ENCODE measurements at places on chromosomes 3 and 15.
A peak's percentile ranks its signal among the peaks of the same experiment; 100 is the strongest.

GRCh38 chr3:141331377-141332318 is 36.7 kb upstream of the ZBTB38 start:
- DNase-seq: no peak

DNA sequence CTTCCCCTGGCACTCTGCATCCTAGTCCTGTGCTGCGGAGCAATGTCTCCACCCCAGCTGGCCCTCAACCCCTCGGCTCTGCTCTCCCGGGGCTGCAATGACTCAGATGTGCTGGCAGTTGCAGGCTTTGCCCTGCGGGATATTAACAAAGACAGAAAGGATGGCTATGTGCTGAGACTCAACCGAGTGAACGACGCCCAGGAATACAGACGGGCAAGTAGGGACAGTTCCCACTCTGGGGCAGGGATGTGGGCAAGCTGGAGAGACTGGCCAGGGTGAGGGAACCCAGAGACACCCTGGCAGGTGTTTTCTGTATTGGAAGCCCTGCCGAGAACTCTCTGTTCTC is 247 bp downstream of the FETUB start:
- no peak for DNase-seq

DNA sequence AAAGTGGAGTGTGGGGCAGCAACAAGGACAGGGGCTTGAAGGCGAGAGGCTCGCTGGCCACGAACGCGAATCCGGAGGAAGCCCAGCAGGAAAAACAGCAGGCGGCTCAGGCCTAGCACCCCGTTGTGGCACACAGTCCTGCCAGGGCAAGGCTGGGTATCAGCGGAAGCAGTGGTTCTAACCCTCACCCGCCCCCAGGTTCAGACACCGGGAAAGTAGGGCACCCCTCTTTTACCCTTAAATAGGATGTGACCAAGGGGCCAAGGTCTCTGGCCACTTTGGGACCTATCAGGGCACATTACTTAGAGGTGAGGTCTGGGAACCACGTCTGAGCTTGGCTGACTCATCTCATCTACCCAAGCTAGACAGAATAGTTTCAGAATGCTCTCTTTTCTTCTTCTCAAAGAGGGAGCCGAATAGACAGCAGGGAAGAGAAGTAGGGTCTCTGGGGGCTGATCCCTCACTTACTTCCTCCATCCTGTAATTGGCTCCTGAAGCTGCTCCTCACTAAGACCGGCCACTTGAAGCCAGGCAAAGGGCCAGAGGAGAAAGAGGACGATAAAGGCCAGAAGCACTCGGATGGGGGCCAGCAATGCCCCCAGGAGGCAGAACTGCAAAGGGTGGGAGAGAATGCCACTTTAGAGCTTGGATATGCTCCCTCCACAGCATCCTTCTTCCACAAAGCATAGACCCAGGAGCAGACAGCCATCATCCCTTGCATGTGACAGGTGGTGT is 1.7 kb downstream of the LPCAT4 start:
- no peak for DNase-seq

GRCh38 chr15:73886717-73887345 is 13.5 kb downstream of the TBC1D21 start:
- DNase-seq: no peak

- peak; percentile 6 for DNase-seq
Observed at GRCh38 chr15:38253351-38253781, 730 bp downstream of the SPRED1 start.

DNA sequence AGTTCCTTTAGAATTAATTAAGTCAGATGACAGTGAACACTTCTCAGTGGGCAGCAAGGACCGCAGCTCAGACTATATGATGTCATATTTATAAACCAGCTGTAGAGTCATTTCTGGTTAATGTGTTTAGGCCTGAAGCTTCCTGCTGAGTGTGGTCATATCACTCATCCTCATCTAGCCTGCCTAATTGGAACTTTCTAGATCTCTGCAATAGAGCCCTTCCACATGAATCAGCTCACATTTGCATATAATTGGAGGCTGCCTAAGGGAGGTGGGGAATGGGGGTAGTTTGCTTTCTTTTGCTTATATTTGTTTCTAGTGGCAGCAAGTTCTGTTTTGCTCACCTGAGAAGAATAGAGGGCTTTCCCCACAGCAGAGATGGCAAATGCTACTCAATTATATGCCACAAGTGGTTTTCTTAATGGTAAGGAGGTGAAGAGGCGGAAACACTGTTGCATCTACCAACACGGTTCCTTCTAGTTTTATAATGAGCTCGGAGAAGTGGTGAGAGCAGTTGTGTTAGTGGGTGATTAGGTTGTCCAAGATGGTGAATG is 148.1 kb downstream of the KLHL25 start:
- peak; percentile 28 for DNase-seq

DNA sequence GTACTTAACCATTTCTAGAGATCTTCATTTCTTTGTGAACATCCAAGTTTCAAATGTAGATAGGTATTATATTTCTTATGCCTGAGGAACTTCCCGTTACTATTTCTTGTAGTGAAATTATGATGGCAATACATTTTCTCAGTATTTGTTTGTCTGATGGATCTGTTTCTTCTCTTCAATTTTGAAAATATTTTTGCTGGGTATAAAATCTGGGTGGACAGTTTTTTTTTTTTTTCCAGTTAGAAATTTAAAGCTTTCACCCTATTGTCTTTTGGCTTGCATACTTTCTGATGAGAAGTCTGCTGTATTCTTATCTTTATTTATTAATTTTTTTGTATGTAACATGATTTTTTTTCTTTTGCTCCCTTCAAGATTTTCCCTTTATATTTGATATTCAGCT is 175.8 kb downstream of the SV2B start:
- DNase-seq: no peak

- DNase-seq: no peak
Observed at GRCh38 chr3:186414735-186415419, 52.8 kb upstream of the DGKG start.

- DNase-seq: no peak
Observed at GRCh38 chr3:30308131-30308530, 298.3 kb upstream of the TGFBR2 start.

- no peak for DNase-seq
Observed at GRCh38 chr3:120683213-120683612, 1.2 kb upstream of the HGD start.

DNA sequence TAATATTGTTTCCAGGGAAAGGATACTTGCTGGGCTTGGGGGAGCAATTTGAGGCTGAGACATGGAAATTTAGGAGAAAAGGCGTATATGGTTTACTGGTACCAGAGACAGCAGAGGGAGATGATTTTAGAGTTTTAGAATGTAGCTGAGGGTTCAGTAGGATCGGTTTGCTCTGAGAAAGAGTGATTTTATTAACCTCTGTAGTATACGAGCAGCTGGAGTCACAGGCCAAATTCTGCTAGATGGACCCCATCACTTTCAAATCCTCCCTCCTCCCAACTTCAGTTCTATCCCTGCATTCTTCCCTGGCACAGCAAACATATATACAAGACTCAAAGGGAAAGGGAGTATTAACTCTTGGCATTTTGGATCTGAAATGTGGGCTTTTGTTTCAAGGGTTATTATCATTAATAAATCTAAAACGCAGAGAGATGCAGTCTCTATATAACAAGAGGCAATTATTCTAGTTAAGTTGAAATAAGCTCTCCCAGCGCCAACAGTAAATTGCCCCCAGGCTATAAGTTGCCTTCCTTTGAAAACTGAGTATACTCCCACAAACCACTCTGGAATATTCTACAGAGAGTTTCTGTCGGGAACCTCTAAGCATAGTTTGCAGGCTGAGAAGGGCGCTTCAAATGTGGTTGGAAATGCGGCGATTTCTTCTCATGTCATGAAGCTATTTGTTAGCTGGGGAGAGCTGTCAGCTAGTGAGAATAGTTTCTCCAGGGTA is 5.4 kb downstream of the CRABP1 start:
- no peak for DNase-seq

- DNase-seq: no peak
Observed at GRCh38 chr3:195701042-195701915, 19.5 kb upstream of the MUC20 start.

DNA sequence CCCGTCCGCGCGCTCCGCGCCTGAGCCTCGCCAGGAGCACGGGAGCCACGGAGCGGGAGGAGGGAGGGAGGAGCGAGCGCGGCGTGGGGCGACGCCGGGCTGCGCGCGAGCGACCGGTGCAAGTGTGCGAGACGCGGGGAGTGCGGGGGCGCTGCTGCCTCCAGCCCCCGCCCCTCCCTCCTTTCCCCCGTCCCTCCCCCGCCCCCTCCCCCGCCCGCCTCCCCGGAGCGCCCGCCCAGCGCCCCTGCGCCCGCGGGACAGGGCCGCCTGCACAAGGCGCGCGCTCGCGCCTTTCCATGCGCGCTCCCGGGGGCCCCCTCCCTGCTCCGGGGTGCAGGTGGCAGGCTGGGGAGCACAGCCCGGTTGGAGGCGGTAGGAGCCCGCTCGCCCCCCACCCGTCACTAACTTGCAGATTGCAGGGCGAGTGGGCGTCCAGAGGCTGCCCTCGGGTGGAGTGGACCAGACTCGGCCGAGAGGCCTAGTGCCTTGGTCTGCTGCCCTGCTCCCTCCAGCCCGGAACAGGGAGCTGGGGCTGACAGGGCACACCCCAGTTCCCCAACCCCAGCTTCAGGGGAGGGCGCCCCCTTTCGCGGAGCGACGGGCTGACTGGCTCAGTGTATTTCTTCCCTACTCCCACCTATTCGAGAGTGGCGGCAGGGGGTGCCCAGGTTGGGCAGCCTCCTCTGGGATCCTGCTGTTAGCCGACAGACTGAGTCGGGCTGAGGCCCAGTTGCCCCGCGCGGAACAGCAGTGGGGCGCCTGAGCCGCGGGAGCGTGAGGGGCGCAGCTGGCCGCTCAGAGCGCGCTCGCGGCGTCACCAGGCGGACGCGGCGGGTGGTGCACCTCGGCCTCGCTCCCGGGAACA is at the start of gene WNT7A:
Gene WNT7A (minus strand): TSS at position 126 of the 865 bp plus-strand sequence. CDS start 255 bp downstream, outside the sequence.
- DNase-seq: peak; percentile 74

GRCh38 chr15:59439576-59439975 is 1.6 kb downstream of the FAM81A start:
- no peak for DNase-seq

DNA sequence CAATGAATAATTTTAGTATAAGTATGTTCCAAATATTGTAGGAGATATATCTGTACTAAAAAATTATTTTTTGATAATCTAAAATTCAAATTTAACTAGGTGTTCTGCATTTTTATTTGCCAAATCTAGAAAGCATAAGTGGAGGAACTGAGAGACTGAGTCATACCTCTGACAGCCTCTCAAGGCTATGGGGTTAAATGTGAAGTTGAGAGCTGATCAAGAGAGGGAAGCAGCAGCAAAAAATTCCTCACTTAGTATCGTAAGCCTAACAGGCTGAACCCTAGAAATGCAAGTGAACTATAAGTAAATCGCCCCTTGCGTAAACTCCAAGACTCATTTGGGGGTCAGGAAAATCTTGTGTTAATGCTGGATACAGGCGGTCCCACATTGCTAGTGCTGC is 12.8 kb upstream of the TOPAZ1 start:
- no peak for DNase-seq

DNA sequence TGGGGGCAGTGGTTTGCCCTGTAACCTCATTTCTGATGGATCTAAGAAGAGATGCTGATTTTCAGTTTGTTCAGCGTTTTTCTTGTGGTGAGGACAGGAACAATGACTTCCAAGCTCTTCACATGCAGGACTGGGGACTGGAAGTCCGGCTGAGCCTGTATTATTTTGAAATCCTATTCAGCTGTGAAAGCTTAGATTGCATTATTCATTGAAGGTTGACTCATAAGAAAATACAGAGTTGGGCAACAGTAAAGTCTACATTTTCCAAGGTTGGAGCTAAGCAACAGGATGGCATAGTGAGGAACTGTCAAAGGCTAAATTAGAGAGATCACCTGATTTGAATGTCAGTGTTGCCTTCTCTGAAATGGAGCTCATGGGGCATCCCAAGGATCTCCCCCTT is 230.9 kb upstream of the FEZF2 start:
- DNase-seq: no peak

DNA sequence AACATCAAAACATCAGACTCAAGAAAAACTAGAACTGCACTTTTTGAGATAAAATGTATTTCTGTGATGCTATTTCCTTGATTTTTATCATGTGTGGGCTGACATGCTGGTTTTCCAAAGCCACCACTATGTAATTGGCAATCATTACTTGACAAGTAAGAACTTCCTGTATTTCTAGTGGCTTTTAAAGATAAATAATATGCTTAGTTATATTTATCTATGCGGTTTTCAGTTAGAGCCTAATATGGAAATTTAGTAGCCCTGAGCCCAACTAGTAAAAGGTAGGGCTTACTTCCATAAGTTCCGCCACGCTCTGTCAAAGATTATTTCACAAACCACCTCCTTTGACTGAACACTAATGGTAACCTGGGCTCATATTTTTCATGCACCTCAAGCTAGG is 91.6 kb downstream of the PPARG start:
- DNase-seq: no peak

DNA sequence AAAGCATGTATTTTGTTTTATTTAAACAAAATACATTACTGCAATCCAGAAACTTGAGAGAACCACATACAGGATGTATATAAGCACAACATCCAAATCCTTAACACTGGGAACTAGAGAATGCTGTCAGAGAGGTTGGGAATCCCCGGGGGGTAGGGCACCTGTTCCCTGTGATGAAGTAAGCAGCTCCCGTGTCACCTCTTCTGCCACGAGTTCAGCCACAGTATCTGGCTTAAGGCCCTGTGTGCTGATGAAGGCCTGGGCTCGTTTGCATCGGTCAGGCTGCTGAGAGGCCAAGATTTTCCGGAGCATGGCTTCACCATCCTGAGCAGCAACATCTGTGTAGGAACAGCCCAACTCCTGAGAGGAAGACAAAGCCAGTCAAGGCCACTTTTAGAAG is 36.4 kb downstream of the EIF3J start:
- no peak for DNase-seq

DNA sequence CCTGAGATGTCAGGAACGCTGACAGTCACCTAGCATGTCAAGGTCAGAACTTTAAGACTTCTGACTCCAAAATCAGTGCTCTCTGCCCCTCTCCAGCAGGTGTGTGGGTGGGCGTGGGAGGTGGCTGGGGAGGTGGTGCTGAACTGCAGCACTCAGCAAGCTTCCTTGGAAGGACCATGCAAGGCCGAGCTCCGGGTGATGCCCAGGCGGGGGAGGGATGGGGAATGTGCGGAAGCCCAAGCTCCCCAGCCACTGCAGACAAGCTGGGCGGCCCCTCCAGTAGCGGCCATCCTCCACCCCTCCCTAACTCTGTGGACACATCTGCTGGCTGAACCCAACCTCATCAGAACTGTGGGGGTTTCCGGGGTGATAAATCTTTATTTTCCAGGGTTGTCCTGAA is 296.6 kb downstream of the TLE3 start:
- no peak for DNase-seq

DNA sequence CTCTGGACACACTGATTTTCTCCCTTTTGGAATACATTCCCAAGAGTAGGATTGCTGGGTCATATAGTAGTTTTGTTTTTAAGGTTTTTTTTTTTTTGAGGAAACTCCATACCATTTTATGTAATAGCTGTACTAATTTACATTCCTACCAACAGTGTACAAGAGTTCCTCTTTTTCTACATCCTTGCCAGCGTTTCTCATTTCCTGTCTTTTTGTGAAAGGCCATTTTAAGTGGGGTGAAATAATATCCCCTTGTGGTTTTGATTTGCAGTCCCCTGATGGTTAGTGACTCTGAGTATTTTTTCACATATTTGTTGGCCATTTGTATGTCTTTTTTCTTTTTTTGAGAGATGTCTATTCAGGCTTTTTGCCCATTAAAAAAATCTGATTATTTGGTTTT is 1205.5 kb downstream of the ROBO1 start:
- no peak for DNase-seq

- DNase-seq: no peak
Observed at GRCh38 chr3:62636235-62636826, 238.9 kb downstream of the CADPS start.

GRCh38 chr3:184373422-184373821 is 4.6 kb downstream of the THPO start:
- no peak for DNase-seq

Data from stimulated activated CD4-positive, alpha-beta T cell treated with anti-CD3 and anti-CD28 coated beads, Interleukin-2, amount 100 ng/mL, for 24 hours (primary cell).